ENCODE measurements at places on chromosomes 3 and 15.
A peak's percentile ranks its signal among the peaks of the same experiment; 100 is the strongest.

DNA sequence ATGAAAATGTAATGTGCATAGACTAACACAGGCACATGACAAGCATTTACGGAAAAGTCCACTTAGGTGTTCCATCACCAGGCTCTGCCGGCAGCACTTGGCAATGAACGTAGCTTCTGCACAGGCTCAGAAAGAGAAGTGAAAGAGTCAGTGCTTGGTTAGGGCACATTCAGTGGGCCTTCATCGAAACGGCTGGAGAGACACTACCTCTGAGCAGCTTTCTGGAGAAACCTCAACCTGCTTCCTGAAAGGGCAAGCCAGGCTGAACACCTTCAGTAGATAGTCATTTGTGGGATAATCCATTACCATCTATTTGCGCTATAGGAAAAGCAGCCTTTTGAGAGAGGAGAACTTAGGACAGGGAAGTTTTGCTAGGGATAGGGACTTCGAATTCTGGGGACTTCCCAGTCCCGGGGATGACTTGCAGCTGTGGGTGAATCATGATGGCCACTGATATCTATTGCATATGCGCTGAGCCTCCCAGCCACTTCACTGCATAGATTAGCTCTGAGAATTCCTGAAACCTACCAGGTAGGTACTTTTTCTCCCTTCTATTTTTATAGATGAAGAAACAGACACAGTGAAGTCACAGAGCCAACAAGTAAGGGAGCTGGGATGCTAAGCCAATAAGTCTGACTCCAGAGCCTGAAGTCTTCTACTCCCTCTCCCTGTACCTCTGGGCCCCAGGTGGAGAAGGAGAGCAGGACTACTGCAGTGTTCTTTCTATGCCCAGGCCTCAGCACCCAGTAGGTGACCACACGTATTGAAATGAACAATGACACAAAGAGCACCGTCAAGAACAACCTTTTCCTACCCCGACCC, 4.2 kb upstream of the SH2D7 start:
- DNase-seq, result peak; percentile 63

- no peak for DNase-seq
These were observed 47.3 kb downstream of the SSUH2 start for GRCh38 chr3:8597219-8597853.

DNA sequence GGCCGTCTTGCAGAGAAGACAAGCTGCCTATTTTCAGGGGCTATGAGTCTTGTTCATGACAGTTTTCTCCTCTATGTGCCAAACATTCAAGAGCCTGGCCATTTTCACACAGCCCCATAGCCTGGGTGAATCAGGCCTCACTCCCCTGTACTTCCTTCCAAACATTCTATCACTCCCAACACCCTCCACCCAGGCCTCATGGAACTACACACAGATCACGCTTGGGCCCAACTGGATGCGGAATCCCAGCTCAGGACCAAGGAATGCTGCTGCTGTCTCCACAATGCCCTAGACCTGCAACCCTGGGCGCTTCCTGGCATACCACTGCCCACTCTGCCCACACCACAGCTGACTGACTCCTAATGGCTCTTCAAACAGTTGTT, 39.4 kb upstream of the PCSK6 start:
- DNase-seq, result no peak

GRCh38 chr3:73188707-73189106, 127.2 kb downstream of the EBLN2 start:
- no peak for DNase-seq

- peak; percentile 22 for DNase-seq
These were observed 62.9 kb upstream of the VGLL4 start for GRCh38 chr3:11706604-11707003.

DNA sequence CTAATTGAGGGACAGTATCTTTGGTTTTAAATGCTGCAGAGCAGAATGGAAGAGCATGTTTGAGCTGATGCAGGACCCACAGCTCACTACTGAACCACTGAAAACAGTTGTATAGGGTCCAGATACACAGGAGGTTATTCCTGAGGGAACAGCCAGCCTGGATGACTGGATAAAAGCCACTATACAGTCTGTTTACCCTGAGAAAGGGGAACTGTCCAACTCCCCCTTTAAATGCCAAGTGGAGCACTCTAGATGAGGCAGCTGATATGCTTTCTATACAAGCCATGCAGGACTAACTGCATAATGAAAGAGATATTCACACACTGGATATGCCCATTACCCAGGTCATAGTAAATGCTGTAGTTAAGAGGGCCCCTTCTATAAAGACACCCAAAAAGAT, 138.6 kb downstream of the IMPG2 start:
- DNase-seq, result no peak

- no peak for DNase-seq
These were observed 74.7 kb downstream of the PPARG start for GRCh38 chr3:12363397-12364195.

DNA sequence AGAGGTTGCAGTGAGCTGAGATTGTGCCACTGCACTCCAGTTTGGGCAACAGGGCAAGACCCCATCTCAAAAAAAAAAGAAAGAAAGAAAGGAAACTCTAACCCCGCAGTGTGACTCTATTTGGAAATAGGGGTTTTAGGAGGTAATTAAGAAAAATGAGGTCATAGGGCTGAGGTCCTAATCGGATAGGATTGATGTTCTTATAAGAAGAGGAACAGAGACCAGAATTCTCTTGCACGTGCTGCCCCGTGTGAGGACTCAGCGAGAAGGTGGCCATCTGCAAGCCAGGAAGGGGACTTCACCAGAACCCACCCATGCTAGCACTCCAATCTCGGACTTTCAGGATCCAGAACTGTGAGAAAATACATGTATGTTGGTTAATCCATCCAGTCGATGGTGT, 25.8 kb downstream of the KLHL6 start:
- DNase-seq, result no peak

- DNase-seq, result no peak
These were observed 20.9 kb downstream of the SLC6A6 start for GRCh38 chr3:14423197-14423743.

DNA sequence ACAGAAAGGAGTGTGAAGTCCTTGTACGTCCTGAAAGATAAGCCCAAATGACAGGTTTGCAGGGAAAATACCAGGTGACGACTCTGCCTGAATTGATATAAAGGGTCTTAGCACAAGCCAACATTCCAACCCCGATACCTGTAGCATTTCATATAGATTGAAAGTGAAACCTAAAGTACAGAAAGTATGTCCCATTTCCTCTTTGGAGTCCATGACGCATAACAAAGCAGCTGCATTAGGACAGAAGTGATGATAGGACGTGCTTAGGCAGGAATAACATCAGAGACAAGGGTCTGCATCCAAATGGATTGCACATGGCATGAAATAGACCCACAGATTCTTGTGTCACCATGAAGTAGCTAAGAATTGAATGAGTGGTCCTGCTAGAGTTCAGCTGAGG, 187.0 kb upstream of the ROBO1 start:
- DNase-seq, result no peak

DNA sequence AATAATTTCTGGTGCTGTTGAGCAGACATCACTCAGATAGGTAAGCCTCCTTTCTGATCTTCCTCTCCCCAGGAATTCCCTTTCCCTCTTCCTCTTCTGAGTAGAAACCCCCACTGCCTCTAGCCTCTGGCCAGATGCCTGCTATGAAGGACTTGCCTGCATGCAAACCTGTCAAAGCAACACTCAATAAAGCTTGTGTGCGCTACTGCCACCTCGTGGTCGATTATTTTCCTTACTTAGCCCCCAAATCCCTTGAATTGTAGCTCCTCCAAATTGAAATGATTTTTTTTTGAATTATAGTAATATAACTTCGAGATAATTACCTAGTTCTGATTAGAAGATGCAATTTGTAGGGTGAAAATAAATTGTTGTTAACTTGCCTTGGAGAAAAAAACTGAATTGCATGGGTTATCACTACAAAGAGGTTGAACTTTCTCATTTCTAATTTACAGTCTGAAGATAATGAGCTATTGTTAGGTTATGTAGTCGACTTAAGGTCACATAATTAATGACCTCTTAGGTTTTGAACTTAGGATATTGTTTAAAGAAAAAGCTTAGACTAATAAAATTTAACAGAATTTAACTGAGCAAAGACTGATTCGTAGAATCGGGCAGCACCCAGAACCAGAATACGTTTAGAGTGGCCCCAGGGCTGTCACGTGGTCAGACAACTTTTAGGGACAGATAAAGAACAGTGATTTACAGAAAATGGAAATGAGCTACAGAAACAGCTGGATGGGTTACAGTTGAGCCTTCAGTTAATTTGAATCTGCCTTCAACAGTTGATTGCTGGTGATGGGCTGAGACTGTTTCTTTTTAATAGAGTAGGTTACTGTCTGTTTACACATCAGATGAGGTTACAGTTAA, 269.3 kb downstream of the ARPP21 start:
- DNase-seq, result peak; percentile 47

GRCh38 chr3:190183121-190183520, 62.4 kb upstream of the P3H2 start:
- no peak for DNase-seq

All from NCI-H526 treated with DMSO at 0.1 percent for 48 hours (cell line).